Caki2 (cell line): ENCODE measurements at places on chromosomes 11 and 22. TPM values are rescaled to one million over a fixed set of nuclear protein-coding genes. Genes with fewer than 3 reads are reported as not detected.
A peak's percentile ranks its signal among the peaks of the same experiment; 100 is the strongest.

DNA sequence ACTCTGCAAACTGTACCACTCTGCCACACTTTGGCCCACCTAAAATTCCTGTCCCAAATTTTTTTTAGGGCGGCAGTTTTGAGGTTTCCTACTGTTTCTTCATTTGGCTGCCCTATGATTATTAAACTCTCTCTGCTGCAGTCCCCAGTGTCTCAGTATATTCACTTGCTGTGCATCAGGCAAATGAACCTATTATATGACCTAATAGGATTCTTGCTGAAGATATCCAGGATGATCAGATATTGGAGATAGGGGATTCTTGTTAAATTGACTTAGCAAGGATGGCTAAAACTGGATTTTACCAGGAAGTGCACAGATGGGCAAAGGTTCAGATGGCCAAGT lies 410.8 kb upstream of the DDI1 start:
- DNase-seq, result no peak

DNA sequence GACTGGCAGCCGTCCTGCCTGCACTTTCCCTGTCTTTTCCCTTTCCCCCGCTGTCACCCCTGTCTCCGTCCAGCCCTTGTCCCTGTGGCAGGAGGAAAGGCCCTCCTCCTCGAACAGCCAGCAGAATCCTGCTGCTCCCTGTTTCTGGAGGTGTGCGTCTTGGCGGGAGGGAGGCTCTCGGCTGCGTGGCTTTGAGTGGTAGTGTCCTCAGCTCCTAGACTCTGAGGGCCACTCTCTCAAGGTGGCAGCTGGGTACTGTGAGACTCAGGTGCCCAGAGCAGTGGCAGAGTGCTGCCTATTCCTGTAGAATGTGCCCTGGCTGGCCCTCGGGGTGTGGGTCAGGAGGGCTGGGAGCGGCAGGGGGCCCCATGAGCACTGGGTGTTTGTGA lies 9.1 kb upstream of the RANBP1 start:
- no peak for DNase-seq

DNA sequence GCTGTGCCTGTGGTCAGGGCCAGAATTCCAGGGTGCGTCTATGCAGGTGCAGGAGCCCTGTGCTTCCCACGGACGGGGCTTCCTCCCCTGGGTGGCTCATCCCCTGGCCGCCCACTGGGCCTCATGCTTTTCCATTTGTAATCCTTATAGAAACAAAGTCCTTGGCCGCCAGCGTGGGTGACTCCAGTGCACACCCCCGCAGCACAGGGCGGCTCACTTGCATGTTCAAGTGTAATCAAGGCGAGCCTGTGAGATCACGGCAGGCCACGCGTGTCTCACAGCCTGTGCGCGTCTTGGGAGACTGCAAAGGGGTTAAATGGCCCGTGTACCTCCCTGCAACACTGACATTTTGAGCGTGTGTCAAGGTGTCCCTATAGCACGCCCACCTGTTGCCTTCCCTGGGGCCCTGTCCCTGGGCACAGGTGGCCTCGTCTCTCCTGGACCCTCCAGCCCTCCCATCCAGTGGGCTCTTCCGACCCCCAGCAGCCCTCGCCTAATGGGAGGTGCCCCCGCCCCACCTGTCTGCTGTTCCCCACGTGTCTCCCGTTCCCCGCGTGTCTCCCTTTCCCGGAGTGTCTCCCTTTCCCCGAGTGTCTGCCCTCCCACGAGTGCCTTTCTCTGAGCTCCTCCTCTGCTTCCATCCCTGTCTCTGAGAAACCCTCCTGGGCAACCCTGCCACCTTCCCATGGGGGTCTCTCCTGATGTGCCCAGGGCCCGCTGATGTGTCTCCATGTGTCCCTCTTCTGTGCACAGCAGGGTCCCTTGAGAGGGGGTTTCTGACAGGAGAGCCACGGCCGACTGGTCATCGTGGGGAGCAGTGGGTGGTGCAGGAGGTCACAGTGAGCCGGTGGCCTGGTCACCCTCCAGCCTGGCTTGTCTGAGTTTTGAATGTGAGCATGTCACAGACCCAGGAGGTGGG lies 1215.3 kb downstream of the BRD1 start:
- no peak for DNase-seq

DNA sequence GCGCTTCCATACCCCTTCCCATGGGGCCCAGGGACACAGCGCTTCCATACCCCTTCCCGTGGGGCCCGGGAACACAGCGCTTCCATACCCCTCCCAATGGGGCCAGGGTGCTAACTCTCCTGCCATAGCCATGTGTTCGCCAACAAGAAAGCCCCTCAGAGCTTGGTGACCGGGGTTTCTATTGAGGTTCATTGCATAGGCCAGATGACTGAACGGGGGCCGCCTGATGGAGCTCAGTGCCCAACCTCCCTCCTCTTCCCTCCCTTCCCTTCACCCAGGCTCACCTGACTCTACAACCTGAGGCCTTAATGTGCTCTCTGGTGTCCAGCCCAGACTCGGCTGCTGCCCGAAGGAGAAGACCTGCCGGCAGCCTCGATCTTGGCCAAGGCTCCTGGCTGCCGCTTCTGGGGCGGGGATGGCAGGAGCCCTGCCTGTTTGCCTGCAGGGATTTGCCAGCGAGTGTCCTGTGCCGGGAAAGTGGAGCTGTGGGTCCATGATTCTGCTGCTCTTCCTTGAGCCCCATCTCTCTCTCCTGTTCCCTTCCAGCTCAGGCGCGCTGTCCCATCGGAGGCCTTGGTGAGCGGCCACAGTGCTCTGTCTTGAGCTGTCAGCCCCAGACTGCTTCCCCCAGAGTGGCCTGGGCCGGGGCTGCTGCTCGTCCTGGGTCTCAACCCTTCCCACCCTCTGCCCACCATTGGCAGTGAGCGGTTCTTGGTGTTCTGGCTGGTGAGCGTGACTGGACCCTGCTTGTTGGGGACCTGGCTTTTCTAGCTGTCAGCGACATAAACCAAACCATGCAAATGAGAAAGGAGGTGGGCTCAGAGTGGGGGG lies 267.0 kb downstream of the TBC1D22A start:
- DNase-seq, result no peak

DNA sequence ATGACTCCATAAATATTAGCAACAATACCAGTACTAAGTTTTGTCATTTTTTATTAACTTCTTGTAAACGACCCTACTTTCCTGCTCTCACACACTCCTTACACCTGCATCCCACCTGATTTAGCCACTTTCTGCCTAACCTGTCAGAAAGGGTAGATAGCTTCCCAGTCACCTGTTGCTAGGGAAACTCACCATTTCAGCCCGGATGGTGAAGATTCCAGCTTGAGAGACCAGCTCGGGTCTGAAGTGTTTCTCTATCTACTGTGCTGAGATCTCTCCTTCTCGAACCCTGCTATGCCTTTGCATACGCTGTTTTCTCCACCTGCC lies at the start of gene PARVG:
Gene PARVG, plus strand, starts transcription at position 220 of the 327 bp plus-strand sequence. CDS start 2,405 bp downstream, outside the sequence.
- no peak for DNase-seq

DNA sequence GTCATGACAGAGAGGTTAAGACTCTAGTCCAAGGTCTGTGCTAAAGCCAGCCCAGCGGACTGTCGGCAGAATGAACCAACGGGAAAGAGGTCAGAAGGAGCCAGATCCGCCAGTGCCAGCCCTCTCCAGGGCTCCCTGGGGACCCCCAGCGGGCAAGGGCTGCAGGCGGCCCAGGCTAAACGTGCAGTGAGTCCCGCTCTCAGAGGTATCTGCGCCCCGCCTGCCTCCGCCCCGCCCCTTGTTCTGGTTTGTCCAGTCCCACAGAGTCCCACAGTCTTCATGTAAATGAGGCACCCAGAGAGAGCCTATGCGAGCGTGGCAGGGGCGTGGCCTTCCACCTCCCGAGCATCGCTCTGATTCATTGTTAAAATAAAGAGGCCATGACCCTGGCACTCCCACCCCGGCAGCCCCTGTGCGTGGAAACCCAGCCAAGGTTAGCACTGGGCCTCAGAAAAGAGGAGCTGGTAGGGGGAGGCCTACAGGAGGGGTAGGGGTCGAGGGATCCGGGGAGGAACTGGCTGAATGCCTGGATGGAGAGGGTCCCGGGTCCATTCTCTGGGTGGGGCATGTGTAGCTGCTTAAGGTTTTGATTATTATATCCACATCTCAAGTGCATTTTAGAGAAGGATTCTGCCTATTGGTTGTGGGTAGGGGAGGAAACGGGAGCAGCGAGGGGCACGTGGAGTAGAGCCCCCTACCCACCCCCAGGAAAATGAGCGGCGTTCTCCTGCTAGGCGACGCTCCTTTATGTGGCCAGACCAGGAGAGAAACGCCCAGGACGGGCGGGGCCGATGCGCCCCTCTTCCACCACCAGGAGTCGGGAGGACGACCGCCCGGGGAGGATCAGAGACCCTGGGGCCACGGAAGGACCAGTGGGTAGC lies at the start of gene TRIOBP:
Gene TRIOBP, plus strand, starts transcription at position 392 of the 881 bp plus-strand sequence. CDS start 4,318 bp downstream, outside the sequence.
- DNase-seq, result peak; percentile 99

The POU2AF2 gene
- not detected in 2 replicates for total RNA-seq

The CD3E gene
- total RNA-seq, result not detected in 2 replicates
